Activated naive CD8-positive, alpha-beta T cell treated with anti-CD3 and anti-CD28 coated beads, Interleukin-2, amount 50 U/mL, for 24 hours (primary cell): ENCODE measurements at places on chromosomes 6 and 20.
A peak's percentile ranks its signal among the peaks of the same experiment; 100 is the strongest.

GRCh38 chr6:11280394-11280793 lies 47.9 kb upstream of the NEDD9 start:
- peaks cover 41% of the 10 kb centered on the region for H3K4me1 ChIP-seq
- H3K36me3 ChIP-seq, result peaks cover 17% of the 10 kb centered on the region
- no peak for DNase-seq
- no peak overlapping the region for H3K27ac ChIP-seq

- no peaks in the 10 kb centered on the region for H3K4me1 ChIP-seq
- no peak overlapping the region for H3K27ac ChIP-seq
- no peaks in the 10 kb centered on the region for H3K36me3 ChIP-seq
- no peaks in the 10 kb centered on the region for H3K27me3 ChIP-seq
These were observed 338.7 kb upstream of the ARID1B start for GRCh38 chr6:156438350-156438923.

GRCh38 chr6:44105146-44105545 lies 22.1 kb downstream of the MRPL14 start:
- peaks cover 6% of the 10 kb centered on the region for H3K36me3 ChIP-seq
- no peak overlapping the region for H3K27ac ChIP-seq
- DNase-seq, result no peak
- no peak overlapping the region for H3K4me3 ChIP-seq
- H3K4me1 ChIP-seq, result no peaks in the 10 kb centered on the region
- H3K27me3 ChIP-seq, result no peaks in the 10 kb centered on the region

DNA sequence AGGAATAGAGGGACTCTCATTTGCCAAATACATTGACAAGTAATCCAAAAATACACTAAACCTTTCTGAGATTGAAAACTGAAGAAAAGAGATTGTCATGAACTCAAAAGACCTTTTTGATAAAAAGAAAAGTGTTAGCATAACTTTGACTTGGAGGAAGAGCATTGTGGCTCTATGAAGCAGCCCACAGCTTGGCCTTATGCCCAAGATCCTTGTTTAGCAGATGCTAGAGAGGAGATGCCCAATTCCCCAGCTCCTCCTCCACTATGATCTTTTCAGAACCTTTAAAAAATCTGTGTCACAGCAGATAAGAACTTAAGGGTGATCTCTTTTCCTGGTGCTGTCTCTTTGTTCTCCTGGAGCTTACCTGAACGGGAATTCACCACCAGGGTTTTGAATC lies 35.8 kb upstream of the IGF2R start:
- no peak overlapping the region for H3K4me3 ChIP-seq
- H3K36me3 ChIP-seq, result no peaks in the 10 kb centered on the region
- H3K27ac ChIP-seq, result no peak overlapping the region

DNA sequence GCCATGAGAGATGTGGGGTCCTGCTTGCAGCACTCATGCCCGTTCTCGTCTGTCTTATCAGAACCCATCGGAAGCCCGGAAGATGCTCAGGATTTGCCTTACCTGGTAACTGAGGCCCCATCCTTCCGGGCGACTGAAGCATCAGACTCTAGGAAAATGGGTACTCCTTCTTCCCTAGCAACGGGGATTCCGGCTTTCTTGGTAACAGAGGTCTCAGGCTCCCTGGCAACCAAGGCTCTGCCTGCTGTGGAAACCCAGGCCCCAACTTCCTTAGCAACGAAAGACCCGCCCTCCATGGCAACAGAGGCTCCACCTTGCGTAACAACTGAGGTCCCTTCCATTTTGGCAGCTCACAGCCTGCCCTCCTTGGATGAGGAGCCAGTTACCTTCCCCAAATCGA lies 8.3 kb downstream of the PI16 start:
- peak overlapping the region; percentile 14 for H3K27ac ChIP-seq
- no peaks in the 10 kb centered on the region for H3K27me3 ChIP-seq
- DNase-seq, result peak; percentile 73

GRCh38 chr20:4150070-4150441 lies 134.7 kb upstream of the RNF24 start:
- H3K27ac ChIP-seq, result no peak overlapping the region
- peaks cover 21% of the 10 kb centered on the region for H3K4me1 ChIP-seq
- no peaks in the 10 kb centered on the region for H3K36me3 ChIP-seq
- no peak for DNase-seq
- peak overlapping the region; percentile 64 for H3K4me3 ChIP-seq
